Mesendoderm (in vitro differentiated cells): ENCODE measurements at places on chromosomes 3 and 15.

DNA sequence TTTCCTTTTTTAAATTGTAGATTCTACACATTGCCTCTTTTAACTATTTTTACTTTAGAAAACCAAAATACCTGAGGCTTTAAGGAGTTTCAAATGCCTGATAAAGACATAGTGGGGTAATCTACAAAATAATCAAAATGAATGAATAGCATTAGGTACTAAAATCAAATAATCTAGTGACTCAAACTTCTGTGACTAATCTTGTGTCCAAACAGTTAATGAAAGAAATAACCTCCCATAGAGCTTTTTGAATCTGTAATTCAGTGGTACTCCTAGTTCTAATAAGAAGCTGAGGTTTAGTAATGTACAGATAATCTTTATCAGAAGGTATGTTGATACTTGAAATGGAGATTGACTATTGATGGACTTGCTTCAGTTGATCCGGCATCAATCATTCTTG, 53.0 kb downstream of the DTWD1 start:
- DNase-seq, result no peak

GRCh38 chr15:69957175-69957574, 140.5 kb downstream of the TLE3 start:
- DNase-seq, result peak; percentile 55

GRCh38 chr3:42118762-42119361, 27.7 kb downstream of the TRAK1 start:
- peak; percentile 85 for DNase-seq

DNA sequence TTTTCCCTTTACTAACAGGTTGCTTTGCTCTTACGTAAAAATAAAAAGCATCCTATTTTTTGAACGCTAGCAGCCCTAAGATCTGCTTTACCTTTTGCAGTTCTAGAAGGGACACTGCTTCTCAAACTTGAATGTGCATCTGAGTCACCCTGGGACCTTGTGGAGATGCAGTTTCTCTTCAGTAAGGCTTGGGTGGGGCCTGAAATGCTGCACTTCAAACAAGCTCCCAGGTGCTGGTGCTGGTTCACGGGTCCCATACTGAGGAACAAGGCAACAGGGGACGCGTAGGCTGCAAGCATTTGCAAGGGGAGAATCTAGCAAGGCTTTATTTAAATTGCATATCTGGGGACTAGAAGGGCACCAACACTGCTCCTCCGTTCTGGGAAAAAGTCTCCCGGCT, 30.0 kb downstream of the MB21D2 start:
- peak; percentile 64 for DNase-seq

- peak; percentile 86 for DNase-seq
Measured at GRCh38 chr3:125190786-125191185, 21.8 kb downstream of the SLC12A8 start.

- DNase-seq, result no peak
Measured at GRCh38 chr3:78857494-78858111, 910.2 kb downstream of the ROBO1 start.

DNA sequence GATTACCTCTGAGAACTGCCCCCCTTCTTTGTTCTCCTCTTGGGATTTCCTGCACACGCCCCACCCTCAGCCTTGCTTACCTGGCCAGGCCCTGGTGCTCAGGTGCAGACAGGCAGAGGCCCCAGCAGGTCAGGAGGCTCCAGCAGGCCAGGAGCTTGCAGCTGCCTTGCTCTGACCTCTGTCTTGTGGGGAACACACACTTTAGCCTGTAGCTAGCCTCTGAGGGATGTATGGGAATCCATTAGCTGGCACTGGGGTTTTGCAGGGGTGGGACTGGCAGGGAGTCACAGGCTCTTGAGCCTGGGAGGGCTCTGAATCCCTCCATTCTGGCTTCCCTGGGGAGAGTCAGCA, 2.7 kb downstream of the SMAD6 start:
- no peak for DNase-seq

DNA sequence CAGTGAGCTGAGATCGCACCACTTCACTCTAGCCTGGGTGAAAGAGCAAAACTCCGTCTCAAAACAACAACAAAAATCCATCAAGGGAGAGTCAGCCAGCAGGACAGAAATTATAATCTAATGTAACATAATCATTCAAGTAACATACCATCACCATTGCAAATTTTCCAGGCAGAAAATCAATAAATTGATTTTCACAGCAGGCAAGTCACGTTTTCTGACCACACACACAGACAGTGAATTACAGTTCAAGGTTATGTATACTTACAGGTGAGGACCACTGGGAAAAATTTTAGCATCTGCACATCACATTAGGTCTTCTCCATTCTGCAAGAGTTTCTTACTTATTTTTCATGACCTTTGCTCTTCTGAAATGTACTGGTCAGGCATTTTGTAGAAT, 29.9 kb upstream of the NPAP1 start:
- no peak for DNase-seq

DNA sequence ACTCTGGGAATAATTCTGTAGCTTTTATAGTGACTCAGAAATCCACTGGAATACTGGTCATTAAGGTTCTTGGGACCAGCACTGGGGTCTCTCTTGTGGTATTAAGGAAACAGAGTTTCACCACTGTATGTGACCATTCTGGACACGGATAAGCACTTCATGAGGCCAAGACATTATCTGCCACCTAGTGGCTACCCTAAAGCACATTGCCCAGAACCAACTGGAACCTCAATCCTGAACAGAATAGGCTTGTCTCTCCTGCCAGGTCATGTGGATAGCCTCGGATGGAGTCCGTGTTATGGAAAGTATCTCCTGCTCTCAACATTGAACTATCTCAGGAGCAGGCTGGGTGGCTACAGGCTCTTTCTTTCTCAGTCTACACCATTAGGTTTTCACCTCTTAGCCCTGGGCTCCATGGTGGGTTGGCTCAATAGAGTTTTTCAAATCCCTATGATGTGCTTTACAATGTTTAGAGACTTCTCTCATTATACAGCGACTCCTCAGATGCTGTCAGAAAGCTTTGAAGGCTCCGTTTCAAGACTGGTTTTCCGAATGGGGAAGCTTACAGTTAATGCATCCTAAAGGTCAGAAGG, 167.6 kb upstream of the ST8SIA2 start:
- peak; percentile 71 for DNase-seq

DNA sequence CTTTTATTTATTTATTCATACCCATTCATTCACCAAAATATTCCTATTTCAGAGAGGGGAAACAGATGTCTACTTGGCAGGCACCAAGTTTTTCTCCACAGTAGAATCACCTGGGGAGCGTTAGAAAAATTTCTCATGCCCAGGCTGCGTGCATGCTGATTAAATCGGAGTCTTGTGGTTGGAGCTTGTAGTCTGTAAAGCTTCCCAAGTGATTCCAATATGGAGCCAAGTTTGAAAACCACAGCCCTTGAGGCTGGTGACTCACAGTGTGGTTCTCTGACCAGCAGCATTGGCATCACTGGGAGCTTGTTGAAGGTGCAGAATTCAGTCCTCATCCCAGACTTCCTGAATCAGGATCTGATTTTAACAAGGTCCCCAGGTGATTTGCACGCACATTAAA, 49.7 kb downstream of the PDHB start:
- peak; percentile 21 for DNase-seq
